Foreskin keratinocyte (primary cell): ENCODE measurements at places on chromosomes 16 and 17. TPM values are rescaled to one million over a fixed set of nuclear protein-coding genes. Genes with fewer than 3 reads are reported as not detected.

The DUSP3 gene
- total RNA-seq: 30.8 and 32.5 TPM in 2 replicates

The MAFG gene
- 13.3 and 13.5 TPM in 2 replicates for total RNA-seq

The RAB26 gene
- 0.42 and 0.44 TPM in 2 replicates for total RNA-seq

The TM4SF5 gene
- total RNA-seq: not detected in 2 replicates

The COASY gene
- 69.9 and 80.9 TPM in 2 replicates for total RNA-seq

The DNAH9 gene
- total RNA-seq: 0.10 and 0.21 TPM in 2 replicates

The SPATA22 gene
- not detected in 2 replicates for total RNA-seq

The NEURL4 gene
- 20.0 and 22.7 TPM in 2 replicates for total RNA-seq

The SMIM36 gene
- not detected in 2 replicates for total RNA-seq

The CA5A gene
- total RNA-seq: not detected in 2 replicates

The ZFHX3 gene
- 5.9 and 8.9 TPM in 2 replicates for total RNA-seq

The HSPB9 gene
- not detected in 2 replicates for total RNA-seq

The CDRT15L2 gene
- not detected in 2 replicates for total RNA-seq

The ITGA2B gene
- 0.25 and 0.37 TPM in 2 replicates for total RNA-seq

The HSF5 gene
- not detected in 2 replicates for total RNA-seq

The PLA2G10 gene
- total RNA-seq: 0.34 and 0.71 TPM in 2 replicates

The CYBA gene
- total RNA-seq: 19.1 and 28.2 TPM in 2 replicates

The DCUN1D3 gene
- 10.9 and 11.3 TPM in 2 replicates for total RNA-seq

The CCL7 gene
- not detected in 2 replicates for total RNA-seq

The TP53TG3F gene
- not detected in 2 replicates for total RNA-seq

The NOD2 gene
- total RNA-seq: 0.92 and 1.1 TPM in 2 replicates

The GPR142 gene
- not detected in 2 replicates for total RNA-seq

The TEX14 gene
- total RNA-seq: 0.04 TPM in 1 of 2 replicates, not detected in the other

The TBC1D3L gene
- total RNA-seq: 1.9 and 2.0 TPM in 2 replicates

The C16orf96 gene
- total RNA-seq: not detected in 2 replicates

The PPY gene
- total RNA-seq: not detected in 2 replicates

The CCL8 gene
- total RNA-seq: not detected in 2 replicates

The NPIPA7 gene
- 7.1 and 7.5 TPM in 2 replicates for total RNA-seq

The ALDOA gene
- total RNA-seq: 1,171 and 1,282 TPM in 2 replicates

The ENPP7 gene
- total RNA-seq: not detected in 2 replicates

The G6PC1 gene
- total RNA-seq: not detected in 2 replicates

The ZG16 gene
- not detected in 2 replicates for total RNA-seq

The PDIA2 gene
- total RNA-seq: 0.25 and 0.48 TPM in 2 replicates

The BAIAP3 gene
- total RNA-seq: 0.07 and 0.27 TPM in 2 replicates

The CSH2 gene
- total RNA-seq: not detected in 2 replicates
